ENCODE measurements at places on chromosomes 1 and 21.

DNA sequence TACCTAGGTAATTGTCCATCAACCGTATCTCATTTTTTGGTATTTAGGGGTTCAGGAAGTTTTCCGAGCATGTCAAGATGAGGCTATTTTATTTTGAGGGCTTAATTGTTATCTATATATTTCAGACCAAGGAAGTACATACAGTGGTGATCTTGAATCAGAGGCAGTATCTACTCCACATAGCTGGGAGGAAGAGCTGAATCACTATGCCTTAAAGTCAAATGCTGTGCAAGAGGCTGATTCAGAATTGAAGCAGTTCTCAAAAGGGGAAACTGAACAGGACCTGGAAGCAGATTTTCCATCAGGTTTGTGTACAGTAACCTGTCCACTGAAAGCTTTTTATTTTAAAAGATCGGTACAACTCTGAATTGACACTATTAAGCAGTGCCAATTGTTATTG, 130.2 kb downstream of the ZMYM4 start:
- DNase-seq = no peak

- no peak for DNase-seq
Measured at GRCh38 chr1:232954594-232955365, 4.4 kb downstream of the NTPCR start.

- no peak for DNase-seq
Measured at GRCh38 chr1:70737125-70737524, 310.5 kb downstream of the PTGER3 start.

DNA sequence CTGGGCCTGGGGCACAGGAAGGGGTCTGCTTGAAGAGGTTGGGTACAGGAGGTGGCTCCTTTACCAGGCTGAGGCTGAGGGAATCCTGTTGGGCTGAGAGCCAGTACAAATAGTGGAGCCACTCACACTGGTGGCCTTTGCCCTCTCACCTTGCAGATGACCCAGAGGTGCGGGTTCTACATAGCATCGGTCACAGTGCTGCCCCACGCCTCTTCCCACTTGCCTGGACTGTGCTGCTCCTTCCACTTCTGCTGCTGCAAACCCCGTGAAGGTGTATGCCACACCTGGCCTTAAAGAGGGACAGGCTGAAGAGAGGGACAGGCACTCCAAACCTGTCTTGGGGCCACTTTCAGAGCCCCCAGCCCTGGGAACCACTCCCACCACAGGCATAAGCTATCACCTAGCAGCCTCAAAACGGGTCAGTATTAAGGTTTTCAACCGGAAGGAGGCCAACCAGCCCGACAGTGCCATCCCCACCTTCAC, 1.8 kb upstream of the SLC50A1 start:
- DNase-seq = no peak

DNA sequence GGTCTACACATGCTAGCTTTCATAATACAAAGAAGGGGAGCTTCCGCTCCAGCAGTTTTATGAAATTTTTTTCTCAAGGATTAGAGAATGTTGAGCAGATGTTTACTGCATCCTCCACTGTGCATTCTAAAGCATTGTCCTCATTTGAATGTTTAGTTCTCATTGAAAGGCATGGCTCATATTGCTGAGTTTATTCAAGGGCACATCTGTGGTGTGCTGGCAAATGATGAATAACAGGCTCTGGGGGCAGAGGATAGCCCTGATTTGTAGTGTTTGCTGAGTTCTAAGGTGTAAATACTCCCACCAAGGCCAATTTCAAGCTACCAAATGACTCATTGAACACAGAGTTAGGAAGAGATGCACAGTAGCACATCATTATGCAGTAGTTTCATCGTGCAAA, 303.2 kb upstream of the FAM78B start:
- DNase-seq = no peak

DNA sequence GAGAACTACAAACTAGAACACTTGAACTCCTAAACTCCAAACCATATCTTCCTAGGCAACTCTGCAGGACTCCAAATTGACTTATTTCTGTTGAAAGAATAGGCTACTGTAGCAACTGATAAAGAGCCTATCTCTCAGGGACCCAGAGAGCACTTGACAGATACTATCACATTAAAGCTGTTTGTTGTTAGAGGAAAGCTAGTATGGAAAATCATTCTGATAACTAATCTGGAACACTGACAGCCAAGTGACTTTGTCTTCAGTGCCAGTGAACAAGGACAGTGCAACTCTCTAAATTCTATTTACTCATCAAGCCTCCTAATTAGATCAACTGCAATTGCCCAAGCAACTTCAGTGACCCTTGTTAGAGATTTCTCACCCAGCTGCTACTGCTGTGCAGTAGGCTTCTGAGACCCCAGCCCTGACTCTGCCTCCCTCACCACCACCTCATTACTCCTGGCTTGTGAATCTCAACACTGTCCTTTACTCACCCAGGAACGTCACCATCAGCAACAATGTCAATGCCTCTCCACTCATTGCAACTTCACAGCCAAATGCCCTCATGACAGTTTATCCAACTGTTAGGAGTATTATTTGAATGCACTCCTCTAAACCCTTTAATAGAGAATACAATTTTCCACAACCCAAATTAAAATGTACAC, 7.4 kb upstream of the RGS13 start:
- DNase-seq = no peak

DNA sequence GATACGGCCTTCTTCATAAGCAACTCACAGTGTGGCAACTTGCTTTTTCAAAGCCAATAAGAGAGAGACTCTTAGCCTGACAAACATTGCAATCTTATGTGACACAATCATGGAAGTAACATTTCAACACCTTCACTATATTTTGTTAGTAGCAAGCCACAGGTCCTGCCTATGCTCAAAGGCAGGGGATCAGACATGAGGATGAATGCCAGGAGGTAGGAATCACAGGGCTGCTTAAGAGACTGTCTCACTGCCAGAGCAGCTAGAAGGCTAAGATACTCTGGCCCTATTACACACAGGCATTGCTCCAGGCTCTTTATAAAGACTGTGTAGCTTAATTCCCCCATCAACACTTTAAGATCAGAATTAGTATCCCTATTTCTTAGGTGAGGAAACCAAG, 236.2 kb upstream of the KAZN start:
- DNase-seq = no peak

DNA sequence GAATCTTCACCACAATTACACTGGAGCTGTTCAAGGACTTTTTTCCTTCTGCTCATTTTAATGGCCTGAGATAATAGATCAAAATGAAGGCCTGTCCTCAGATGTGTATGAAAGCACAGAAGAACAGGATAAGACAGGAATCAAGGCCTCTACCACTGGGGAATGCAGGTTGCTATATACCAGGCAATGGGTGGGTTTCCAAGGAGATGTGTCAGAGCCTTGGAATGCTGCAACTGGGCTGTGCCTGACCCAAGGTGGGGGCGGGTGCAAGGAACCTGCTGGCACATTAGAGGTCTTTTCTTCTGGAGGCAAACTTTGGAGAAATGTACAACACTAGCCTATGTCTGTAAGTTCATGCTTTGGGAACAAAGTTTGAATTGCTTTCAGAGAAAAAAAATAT, 21.7 kb upstream of the LAMC2 start:
- peak; percentile 99 for DNase-seq

- no peak for DNase-seq
Measured at GRCh38 chr1:8070381-8070811, 44.3 kb upstream of the ERRFI1 start.

DNA sequence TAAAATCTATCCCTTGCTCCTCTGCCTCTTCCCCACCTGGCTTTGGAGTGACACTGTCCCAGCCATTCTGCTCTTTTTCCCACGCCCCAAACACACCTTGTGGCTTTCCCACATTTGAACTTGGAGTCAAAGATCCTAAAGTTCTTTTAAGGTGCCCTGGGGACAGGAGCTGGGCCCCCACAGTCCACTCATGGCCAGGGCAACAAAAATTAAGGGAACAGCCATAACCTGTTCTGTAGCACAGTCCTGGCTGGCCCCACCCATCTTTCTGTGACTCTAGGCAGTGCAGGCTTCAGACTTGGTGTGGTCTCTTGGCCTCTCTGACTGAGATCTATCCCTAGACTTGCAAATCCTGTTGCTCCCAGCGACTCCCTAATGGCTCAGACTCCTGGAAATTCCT, 143.0 kb upstream of the MAGI3 start:
- DNase-seq = no peak

DNA sequence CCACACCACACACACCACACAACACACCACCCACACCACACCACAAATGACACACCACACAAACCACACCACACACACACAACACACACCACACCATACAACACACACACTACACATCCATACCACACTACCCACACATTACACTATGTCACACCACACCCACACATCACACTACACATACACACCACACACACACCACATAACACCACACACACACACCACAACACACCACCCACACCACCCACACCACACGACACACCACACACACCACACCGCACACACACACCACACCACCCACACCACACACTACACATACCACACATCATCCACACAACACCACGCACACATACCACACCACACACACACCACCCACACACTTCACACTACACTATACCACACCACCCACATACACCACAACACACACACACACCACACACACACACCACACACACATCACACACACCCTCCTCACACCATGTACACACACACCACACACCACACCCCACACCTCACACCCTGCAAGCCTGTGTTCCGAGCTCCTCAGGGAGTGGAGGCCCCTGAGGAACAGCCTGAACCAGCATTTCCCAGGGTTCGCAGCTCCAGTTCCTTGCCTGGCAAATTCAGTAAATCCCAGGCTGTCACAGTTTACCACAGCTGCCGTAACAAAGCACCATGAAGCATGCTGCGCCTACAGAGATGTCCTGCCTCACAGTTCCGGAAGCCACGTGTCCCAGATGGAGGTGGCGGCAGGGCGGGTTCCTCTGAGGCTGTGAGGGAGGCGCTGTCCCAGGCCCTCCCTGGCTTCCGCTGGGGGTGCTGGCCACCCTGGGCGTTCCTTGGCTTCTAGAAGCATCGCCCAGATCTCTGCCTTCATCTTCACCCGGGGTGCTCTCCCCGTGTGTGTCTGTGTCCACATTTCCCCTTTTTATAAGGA, 69.8 kb upstream of the ATP5PO start:
- no peak for DNase-seq

DNA sequence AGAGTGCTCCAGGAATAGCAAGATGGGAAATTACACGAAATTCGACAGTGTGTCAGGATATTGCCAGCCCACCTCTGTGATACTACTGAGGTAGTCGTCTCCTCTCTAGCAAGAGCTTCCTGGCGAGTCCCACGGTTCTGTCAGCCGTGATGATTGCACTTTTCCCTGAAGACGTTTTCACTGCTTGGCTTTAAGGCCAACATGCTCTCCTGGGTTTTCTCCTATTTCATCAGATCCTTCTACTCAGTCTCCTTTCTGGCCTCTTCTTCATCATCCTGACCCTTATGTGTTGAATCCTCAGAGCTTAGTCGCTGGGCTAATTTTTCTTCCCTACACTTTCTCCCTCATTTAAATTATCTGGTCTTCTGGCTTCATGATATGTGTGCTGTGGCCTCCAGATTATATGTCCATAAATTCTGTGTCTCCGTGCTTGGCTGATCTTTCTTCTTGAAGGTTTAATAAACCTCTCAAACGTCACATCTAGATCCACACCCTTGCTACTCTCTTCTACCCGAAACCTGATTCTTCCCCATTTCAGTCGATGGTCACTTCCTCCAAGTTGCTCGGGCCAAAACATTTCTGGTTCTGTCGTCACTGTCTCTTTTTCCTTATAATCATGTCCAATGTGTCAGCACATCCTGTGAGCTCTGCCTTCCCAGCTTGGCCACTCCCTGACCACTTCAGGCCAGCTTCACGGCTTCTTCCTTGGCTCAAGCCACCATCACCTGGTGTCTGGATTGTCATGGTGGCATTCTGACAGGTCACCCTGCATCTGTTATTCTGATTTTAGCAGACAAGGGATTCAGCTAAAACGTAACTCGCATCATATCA, 12.2 kb downstream of the OR2B11 start:
- no peak for DNase-seq

DNA sequence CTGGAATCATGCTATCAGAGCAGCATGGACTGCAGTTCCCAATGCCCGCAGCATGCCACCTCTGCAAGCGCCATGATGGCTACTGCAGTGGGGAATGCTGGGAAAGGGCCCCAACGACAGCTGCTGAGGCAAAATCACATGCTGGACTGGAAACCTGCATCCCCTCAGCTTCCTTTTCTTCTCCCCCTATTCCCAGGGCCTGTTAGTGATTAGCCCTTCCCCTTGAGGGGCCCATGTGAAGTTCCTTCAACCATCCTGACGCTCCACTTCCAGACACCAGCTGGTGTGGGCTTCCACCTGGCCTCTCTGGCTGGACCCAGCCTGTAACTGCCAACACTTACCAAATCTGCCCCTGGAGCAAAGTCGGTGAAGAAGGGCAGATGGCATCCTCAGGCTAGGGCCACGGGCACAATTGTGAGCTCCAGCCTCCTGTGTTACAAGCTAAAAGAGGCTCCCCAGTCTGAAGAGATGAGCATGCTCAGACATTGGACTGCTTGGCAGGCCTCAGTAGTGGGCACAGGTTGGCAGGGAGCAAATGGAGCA, 22.1 kb upstream of the SDC3 start:
- DNase-seq = no peak

GRCh38 chr1:17213782-17214148, 8.8 kb downstream of the PADI1 start:
- no peak for DNase-seq

DNA sequence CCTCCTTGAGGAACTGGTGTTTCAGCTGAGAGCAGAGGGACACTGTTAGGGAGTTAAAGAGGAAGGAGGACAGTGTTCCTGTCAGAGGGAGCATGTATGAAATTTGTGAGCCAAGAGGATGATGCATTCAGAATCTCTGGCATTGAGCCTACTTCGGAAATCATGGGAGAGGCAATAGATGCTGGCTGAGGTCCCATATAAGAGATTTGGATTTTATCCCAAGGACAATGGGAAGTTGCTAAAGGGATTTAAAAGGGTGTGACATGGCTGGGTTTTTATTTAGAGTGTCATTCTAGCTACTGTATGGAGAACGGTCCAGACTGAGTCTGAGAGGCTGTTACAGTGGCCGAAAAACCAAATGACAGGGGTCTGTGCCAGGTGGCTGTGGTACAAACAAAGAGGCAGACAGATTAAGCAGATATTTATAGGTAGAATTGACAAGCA, 403.2 kb upstream of the B3GALT2 start:
- no peak for DNase-seq

GRCh38 chr1:32886828-32887414, 630 bp downstream of the HPCA start:
- no peak for DNase-seq

DNA sequence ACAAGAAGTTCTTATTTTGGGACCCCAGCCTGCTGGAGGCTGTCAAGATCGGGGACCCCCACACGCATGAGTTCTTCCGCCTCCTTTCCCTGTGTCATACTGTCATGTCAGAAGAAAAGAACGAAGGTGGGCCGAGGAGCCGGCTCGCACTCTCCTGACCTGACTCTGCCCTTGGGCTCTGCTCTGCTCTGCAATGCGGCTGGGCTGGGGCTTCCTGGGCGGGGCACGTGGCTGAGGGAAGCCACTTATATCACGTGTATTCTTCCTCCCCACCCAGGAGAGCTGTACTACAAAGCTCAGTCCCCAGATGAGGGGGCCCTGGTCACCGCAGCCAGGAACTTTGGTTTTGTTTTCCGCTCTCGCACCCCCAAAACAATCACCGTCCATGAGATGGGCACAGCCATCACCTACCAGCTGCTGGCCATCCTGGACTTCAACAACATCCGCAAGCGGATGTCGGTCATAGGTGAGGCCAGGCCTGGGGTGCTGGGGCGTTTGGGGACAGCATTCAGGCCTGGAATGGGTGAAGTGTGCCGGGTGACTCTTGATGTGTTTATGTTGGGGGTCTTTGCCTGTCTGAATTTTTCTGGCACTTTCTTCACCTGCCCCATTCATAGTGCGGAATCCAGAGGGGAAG, 17.6 kb downstream of the ATP8B2 start:
- DNase-seq = no peak
